Prostate gland (tissue), 2 donors: ENCODE measurements at places on chromosomes 6 and 20. TPM values are rescaled to one million over a fixed set of nuclear protein-coding genes. Genes with fewer than 3 reads are reported as not detected.

Gene IFT52
- total RNA-seq = 21.3 TPM

Gene FOXC1
- total RNA-seq = 11.2 TPM

Gene MDFI
- 77.9 TPM for total RNA-seq

Gene GSTA1
- 329 TPM for total RNA-seq

Gene SLC17A2
- total RNA-seq = not detected

Gene C6orf141
- 2.2 TPM for total RNA-seq

Gene TRDN
- 2.2 TPM for total RNA-seq

Gene VSTM2L
- 31.3 TPM for total RNA-seq

Gene HEY2
- total RNA-seq = 5.3 TPM

Gene GATA5
- 53.7 TPM for total RNA-seq

Gene UBE2C
- total RNA-seq = 10.9 TPM

Gene NR2E1
- 0.91 TPM for total RNA-seq

Gene OR2H2
- not detected for total RNA-seq

Gene SSTR4
- total RNA-seq = not detected

Gene EZR
- 118 TPM for total RNA-seq

Gene PTCRA
- total RNA-seq = not detected

Gene THBS2
- total RNA-seq = 3.3 TPM

Gene BNIP5
- not detected for total RNA-seq

Gene GFRA4
- not detected for total RNA-seq

Gene STMN3
- 24.5 TPM for total RNA-seq

Gene TRAPPC3L
- not detected for total RNA-seq

Gene DYNLRB1
- 247 TPM for total RNA-seq

Gene YWHAB
- total RNA-seq = 122 TPM

Gene TPD52L1
- 105 TPM for total RNA-seq

Gene XPO5
- total RNA-seq = 17.9 TPM

Gene LRRC73
- total RNA-seq = 0.68 TPM

Gene SLC22A7
- total RNA-seq = not detected

Gene EEF1A2
- total RNA-seq = 13.4 TPM

Gene TUBB2B
- 3.9 TPM for total RNA-seq

Gene BPI
- 4.5 TPM for total RNA-seq

Gene EXOC2
- 18.2 TPM for total RNA-seq

Gene TNXB
- total RNA-seq = 18.5 TPM

Gene CHRNA4
- 7.2 TPM for total RNA-seq

Gene HCRTR2
- total RNA-seq = not detected

Gene LY6G6C
- total RNA-seq = not detected

Gene CLPSL1
- total RNA-seq = not detected

Gene MTFR2
- 1.1 TPM for total RNA-seq

Gene MOG
- total RNA-seq = not detected

Gene SLC26A8
- total RNA-seq = not detected

Gene ANKRD66
- total RNA-seq = not detected

Gene MICA
- total RNA-seq = 16.1 TPM

Gene MUC21
- total RNA-seq = not detected

Gene SLC16A10
- total RNA-seq = 11.5 TPM

Gene COL19A1
- total RNA-seq = 0.14 TPM

Gene TMX4
- 236 TPM for total RNA-seq

Gene FKBP1C
- total RNA-seq = not detected

Gene TMC2
- 0.23 TPM for total RNA-seq

Gene PPIL6
- total RNA-seq = 6.0 TPM

Gene TP53TG5
- total RNA-seq = 0.51 TPM
